ENCODE measurements at places on chromosomes 7 and 10.

GRCh38 chr10:14374745-14375445 lies 44.2 kb upstream of the FRMD4A start:
- no peak for DNase-seq

- no peak for DNase-seq
Measured at GRCh38 chr7:102942181-102942866, 29.5 kb downstream of the LRRC17 start.

GRCh38 chr10:3421537-3422257 lies 249.1 kb upstream of the PITRM1 start:
- DNase-seq: no peak

DNA sequence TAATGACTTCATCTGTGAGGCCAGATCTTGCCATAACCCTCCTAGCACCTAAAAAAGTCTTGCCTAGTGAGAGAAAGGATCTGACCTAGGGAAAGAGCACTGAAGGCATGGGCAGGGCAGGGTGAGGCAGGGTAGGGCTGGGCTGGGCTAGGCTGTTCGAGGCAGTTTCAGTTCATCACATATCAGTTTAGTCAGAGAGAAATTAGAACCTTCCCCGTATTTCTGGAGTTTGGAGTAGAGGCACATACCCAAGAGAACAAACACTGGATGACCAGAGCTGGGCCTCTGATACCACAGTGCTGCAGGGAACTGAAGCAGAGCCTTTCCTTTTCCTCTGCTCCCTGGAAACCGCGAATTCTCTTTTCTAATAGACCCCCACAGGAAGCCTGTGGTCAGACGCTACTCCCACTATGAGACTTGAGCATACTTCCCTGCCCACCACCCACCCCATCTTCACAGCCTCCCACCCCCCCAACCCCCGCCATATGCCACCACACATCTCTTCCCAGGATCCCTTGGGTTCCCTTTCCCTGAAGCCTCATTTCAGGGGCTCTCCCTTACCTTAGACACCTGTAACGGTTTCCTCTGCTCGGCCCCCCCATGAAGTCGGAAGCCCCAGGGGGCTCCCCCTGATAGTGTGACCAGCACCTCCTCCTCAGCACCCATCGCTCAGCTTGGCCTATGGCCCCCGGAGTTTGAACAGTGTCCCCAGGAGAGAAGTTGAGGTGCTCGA lies 406 bp downstream of the SYNPO2L start:
- DNase-seq: no peak

GRCh38 chr7:109945820-109946518 lies 1145.0 kb upstream of the LRRN3 start:
- DNase-seq: no peak
